ENCODE measurements at places on chromosomes 16 and 17. TPM values are rescaled to one million over a fixed set of nuclear protein-coding genes. Genes with fewer than 3 reads are reported as not detected.

- no peak overlapping the region for H3K27ac ChIP-seq
- no peak overlapping the region for H3K4me3 ChIP-seq
- DNase-seq, result no peak
Observed at GRCh38 chr17:39963829-39964228, 1.0 kb downstream of the GSDMA start.

DNA sequence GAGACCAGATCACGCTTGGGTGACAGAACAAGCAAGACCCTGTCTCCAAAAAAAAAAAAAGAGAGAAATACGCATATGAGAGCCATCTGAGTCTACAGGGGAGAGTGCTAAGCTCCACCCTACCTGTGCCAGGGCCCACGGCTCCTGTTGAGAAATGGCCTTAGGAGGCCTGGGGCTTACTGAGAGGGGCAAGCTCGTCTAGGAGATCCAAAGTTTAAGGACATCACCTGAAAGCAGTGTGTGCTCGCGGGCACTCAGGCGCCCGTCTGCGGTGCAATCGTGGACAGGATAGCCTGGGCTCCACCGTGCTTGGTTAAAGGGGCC, 14.5 kb upstream of the BAIAP2 start:
- H3K4me3 ChIP-seq, result no peak overlapping the region
- no peaks in the 10 kb centered on the region for H3K36me3 ChIP-seq
- peaks cover 28% of the 10 kb centered on the region for H3K4me1 ChIP-seq
- H3K27me3 ChIP-seq, result no peaks in the 10 kb centered on the region
- no peak for DNase-seq
- peak overlapping the region; percentile 47 for H3K27ac ChIP-seq

DNA sequence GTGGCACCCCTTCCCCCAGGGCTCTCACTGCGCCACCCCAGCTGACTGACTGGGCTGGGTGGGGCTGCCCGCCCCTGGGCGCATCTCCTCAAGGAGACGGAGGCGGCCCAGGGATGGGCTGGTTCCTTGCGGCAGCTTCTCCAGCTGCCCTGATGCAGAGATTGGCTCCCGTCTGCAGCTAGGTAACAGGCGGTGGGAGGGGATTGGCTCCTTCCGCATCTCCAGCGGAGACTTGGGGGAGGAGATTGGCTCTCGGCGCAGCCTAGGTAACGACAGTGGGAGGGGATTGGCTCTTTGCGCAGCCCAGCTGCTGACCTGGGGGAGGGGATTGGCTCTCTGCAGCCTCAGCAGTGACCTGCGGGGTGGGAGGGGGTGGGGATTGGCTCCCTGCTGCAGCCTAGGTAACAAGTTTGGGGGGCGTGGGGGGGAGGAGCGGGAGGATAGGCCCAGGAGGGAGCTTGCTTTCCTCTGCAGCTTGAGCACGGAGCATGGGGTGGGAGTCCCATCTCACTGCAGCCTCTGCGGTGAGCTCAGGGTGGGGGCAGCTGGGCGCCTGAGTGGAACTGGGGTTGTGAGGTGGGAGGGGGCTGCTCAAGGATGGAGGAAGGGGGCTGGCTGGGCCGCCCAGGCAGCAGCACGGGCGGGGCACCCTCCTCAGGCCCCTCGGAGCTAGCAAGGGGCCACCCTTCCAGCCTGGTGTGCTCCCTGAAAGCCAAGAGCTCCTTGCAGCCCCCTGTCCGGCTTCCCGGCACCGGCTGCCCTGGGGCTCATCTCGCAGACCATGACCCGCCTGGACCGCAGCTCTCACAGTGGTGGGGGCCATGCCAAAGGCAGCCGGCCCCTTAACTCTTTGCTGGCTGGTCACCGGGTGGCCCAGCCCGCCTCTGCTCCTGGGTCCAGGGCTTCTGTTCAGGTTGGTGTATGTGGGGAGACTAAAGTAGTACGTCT, 6.4 kb downstream of the NFE2L1 start:
- peaks cover 50% of the 10 kb centered on the region for H3K4me1 ChIP-seq
- H3K27me3 ChIP-seq, result no peaks in the 10 kb centered on the region
- no peak overlapping the region for H3K4me3 ChIP-seq
- peak; percentile 64 for DNase-seq

GRCh38 chr17:83057793-83058265, 21.6 kb upstream of the METRNL start:
- no peak for DNase-seq
- no peak overlapping the region for H3K27ac ChIP-seq
- no peaks in the 10 kb centered on the region for H3K36me3 ChIP-seq
- H3K4me1 ChIP-seq, result no peaks in the 10 kb centered on the region

DNA sequence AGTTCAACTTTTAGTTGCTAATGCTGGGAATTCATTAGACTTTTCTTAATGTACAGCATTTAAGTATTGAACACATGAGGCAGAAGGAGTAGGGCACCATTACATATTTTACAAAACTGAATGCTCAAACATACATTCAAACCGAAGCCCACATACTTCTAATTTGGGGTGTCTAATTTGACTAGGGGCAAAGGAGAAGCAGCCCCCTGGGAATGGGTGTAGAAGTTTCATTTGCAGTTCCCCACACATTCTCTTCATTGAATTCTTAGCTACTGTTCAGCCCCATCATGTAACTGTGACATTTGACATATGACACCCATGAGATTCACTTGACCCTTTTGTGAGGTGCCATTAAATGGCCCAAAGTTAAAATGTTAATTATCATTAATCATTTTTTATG, 16.4 kb downstream of the IRX6 start:
- H3K27ac ChIP-seq, result no peak overlapping the region
- H3K36me3 ChIP-seq, result no peaks in the 10 kb centered on the region
- H3K4me1 ChIP-seq, result no peaks in the 10 kb centered on the region
- H3K4me3 ChIP-seq, result no peak overlapping the region

SLX1A gene
- 70.2 TPM for total RNA-seq

KLHL10 gene
- total RNA-seq, result not detected

AFMID gene
- total RNA-seq, result 33.3 TPM

- H3K36me3 ChIP-seq, result no peaks in the 10 kb centered on the region
- no peaks in the 10 kb centered on the region for H3K4me1 ChIP-seq
- no peaks in the 10 kb centered on the region for H3K27me3 ChIP-seq
Observed at GRCh38 chr16:6131526-6132050, 1034.0 kb upstream of the EEF2KMT start.

GRCh38 chr17:70767102-70767701, 597.9 kb downstream of the KCNJ2 start:
- no peaks in the 10 kb centered on the region for H3K27me3 ChIP-seq
- H3K4me1 ChIP-seq, result no peaks in the 10 kb centered on the region
- no peak for DNase-seq
- no peaks in the 10 kb centered on the region for H3K36me3 ChIP-seq
- no peak overlapping the region for H3K4me3 ChIP-seq

DNAI2 gene
- total RNA-seq, result not detected

BRICD5 gene
- total RNA-seq, result 15.2 TPM

DNA sequence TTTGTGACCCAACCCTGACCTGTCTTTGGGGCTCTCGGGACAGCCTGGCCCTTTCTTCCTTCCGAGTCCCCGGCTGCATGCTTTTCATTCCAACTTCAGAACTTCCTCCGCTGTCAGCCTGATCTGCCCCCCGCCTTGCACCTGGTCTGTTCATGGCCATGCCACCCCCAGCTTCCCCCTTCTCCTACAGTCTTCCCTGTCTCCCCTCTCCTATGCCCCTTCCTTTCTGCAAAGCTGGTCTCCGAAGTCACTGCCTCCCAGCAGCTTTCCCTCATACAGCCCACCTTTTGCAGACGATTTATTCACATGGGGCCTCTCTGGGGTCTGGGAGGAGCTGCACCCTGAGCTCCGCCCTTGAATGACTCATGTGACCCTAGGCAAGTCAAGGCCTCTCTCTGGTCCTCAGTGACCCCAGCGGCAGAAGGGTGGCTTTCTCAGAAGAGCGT, 47.1 kb upstream of the SDK2 start:
- H3K27ac ChIP-seq, result no peak overlapping the region
- no peaks in the 10 kb centered on the region for H3K4me1 ChIP-seq
- no peak overlapping the region for H3K4me3 ChIP-seq
- DNase-seq, result no peak
- H3K36me3 ChIP-seq, result no peaks in the 10 kb centered on the region

Measured in colonic mucosa (tissue), 4 donors.